ENCODE measurements at places on chromosomes 16 and 17. TPM values are rescaled to one million over a fixed set of nuclear protein-coding genes. Genes with fewer than 3 reads are reported as not detected.

Gene MAF
- 27.2 TPM for total RNA-seq

Gene IL17C
- not detected for total RNA-seq

Gene OMG
- total RNA-seq: not detected

Gene FOXN1
- total RNA-seq: 14.8 TPM

Gene PYY
- not detected for total RNA-seq

Gene LITAFD
- not detected for total RNA-seq

Gene TBC1D28
- not detected for total RNA-seq

Gene KRT28
- total RNA-seq: not detected

Gene SMTNL2
- 0.56 TPM for total RNA-seq

Gene LPO
- total RNA-seq: 0.44 TPM

Gene CTF1
- 2.3 TPM for total RNA-seq
